ENCODE measurements at places on chromosomes 1 and 21.

DNA sequence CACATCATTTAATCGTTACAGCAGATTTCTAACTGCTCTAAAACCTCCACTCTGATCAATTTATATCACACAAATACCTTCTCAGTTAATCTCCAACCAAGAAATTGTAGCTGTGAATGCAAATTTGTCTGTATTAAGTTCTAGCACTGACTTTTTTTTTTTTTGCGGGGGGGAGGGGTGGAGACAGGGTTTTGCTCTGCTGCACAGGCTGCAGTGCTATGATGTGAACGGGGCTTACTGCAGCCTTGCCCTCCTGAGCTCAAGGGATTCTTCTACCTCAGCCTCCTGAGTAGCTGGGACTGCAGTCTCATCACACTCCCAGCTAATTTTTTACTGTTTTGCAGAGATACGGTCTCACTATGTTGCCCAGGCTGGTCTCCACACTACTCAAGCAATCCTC, 163.6 kb downstream of the RERE start:
- no peak for DNase-seq

DNA sequence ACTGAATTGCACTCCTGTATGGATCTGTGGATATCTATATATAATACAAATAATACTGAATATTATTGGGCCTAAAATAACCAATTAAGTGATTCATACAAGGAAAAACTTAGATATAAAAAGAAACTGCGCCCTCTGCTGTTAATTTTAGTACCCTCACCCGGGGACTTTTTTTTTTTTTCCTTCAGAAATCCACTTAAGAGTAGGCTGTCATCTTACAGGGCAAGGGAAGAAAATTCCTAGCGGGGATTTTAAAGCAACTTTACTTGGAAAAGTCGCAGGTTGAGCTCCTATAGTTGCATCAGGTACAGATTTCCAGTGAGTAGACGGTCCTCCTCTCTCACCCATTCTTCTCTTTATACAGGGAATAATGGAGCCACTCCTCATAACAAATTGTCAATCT, 1.3 kb downstream of the NTNG1 start:
- DNase-seq, result no peak

DNA sequence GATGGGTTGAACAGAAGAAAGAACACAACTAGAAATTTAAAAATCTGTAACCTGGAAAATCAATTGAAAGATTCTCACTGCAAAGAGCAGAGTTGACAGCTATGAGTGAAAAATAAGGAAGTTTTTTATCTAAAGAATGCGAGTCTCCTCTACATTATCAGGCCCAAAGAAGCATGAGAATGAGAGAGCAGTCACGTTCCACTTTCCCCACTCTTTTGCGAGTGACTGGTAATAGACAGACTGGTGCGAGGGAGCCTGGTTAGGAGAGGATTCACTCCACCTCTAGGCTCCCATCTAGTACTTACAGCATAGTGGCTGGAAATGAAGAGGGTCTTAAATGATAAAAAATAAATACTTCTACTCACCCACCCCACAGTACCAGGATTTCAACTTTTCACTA, 52.0 kb downstream of the PRDX6 start:
- no peak for DNase-seq

DNA sequence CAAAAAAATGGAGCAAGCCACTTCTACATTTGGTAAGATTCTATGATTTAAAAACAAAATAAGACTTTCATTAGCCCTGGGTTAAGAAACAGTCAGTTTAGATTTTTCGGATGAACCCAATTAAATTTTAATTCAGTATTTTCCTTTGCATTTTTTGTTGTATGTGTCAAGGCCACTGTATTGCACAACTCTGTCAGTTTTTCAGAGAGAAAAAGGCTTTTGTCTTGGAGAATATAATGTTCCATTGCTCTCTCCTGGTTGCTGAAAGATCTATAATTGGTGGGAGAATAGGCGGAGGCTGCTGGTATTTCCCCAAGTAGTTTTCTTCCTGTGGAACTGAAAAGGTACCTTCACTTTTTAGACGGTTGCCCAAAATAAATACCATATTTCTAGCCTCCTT, 84.6 kb downstream of the NEGR1 start:
- no peak for DNase-seq

DNA sequence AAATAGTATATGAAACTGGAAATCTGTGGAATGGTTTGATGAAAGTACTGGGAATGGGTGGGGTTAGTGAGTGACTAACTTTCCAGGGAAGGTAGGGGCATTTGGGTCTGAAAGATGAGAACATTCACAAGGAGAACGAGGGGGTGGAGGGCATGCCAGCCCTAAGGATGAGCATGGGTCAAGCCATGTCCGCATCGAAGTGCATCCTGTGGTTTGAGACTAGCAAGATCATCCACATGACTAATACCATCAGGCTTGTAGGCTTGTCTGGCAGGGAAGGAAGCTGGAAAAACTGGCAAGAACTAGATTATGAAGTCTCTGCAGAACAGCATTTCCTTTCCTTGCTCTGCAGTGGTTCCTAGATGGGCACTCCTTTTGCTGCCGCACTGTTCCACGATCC, 70.4 kb upstream of the UBE2U start:
- DNase-seq, result no peak

GRCh38 chr1:195462646-195463045, 1145.6 kb downstream of the KCNT2 start:
- no peak for DNase-seq

GRCh38 chr1:93253516-93253915, 73.0 kb downstream of the CCDC18 start:
- DNase-seq, result no peak

DNA sequence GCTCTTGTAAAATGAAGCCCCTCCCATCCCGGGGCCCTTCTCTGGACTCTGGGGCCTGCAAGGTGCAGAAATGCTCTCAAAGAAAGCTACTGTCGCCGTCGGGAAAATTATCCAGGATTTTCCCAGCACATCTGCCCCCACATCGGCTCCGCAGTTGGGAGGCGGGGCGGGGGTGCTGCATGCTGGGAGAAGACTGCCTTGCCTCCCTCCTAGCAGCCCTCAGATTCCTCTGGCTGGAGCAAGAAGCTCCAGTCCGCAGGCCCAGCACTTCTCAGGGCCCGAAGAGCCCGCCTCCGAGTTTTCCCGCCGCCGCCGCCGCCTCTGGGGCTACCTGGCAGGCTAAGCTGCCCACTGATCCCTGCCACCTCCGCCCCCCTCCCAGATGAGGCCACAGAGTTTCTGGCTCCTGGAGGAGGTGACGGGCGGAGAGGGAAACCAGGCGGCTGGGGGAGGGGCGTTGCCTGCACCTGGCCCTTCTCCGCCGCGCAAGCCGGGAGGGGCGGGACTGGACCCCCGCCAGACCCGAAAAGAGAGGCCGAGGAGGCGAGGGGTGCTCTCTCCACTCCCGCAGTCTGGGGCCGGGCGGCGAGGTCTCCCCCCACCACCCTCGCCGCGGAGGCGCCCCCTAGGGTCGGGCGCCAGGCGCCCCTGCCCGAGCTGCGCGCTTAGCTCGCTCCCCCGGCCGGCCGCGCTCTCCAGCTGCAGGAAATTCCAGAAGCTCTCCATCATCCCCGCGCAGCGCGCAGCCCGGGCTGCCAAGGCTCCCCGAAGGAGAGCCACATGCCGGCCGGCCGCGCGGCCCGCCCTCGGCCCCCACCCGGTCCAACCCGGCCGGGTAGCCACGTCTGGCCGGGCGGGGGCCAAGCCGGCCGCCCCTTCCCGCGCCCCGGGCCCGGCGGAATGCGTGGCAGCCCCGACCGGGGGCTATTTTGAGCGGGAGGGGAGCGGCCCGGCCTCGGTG, 28.8 kb downstream of the AHDC1 start:
- DNase-seq, result no peak

DNA sequence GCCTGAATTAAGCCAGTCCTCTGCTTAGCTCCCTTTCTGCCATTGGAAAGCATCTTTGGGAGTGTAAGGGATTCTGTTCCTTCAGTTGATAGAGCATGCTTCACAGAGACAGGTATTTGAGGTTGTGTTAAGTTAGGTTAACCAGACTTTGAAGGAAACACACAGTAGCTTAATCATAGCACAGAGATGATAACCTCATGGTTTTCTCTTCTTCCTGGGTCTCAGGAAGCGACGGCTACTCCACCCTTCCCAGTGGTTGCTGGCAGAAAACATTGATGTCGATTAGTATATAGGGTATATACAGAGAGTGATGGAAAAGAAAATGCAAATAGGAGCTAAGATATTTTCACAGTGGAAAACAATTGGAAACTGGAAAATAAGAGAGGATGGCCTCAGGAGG, 42.0 kb downstream of the S1PR1 start:
- no peak for DNase-seq

- DNase-seq, result peak; percentile 15
Observed at GRCh38 chr21:31558189-31558961, 101.1 kb upstream of the SOD1 start.

GRCh38 chr1:81364088-81364487, 436.6 kb upstream of the ADGRL2 start:
- DNase-seq, result no peak

DNA sequence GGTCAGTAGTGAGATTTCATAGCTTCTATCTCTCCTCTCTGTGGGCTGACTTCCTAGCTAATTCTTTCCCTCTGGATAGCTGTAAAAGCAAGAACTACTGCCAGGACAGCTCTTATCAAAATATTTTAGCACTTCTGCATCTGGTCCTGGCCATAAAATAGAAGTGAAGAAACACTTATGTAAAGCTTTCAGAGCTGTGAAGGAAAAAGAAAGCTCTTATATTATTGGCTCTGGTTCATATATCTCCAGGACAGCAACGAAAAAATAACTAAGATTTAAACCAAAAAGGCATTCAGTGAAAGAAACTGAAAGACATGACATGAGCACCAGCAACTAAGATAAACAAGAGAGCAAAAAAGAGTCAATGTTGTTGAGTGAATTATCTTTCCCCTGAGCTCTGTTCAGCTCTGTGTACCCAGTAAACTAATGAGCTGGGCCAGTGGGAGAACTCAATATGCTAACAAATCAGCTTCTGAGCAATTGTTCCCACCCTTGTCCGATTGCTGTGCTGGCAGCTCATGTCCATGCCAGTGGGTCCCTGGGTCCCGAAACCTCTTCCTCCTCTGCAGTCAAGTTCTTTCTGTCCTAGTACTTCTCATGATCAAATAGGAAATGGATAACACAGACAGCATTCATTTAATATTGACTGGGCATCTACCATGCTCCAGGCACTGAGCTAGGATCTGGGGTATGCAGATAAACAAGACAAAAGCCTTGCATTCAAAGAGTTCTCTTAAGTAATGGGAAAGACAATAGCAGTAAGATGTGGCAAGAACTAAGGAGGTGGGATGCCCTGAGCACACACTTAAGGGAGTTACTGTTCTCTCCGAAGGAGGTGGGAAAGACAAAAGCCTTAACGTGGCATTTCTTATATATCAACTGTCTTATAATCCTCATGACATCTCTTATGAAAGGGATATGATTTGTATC, 45.3 kb upstream of the MAN1A2 start:
- no peak for DNase-seq

DNA sequence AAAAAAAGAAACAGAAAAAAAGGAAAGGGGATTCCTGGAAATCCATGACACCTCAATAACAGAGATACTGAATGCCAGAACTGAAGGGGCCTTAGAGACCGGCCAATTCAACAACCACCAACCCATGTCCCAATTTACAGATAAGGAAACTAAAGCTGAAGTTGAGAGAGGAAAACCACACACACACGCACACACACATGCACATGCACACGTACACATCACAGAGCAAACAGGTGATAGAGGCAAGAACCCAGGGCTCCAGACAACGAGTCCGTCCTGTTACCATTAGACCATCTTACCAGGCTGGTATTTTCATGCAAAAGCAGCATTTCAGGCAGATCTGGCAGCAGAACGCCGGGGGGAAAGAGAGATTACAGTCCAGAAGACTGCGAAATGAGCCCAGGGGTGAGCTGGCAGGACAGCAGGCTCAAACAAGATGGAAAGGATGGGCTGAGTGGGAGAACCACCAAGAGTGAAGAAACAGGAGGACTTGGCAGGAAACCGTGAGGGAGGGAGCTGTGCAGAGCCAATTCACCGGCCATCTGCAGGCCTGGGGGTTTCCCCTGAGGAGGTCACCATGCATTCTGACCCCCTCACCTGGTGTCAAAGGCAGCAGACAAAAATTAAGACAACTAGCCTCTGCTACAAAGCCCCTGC, 43.5 kb downstream of the PAFAH2 start:
- no peak for DNase-seq

- no peak for DNase-seq
Observed at GRCh38 chr1:60936163-60936562, 146.2 kb upstream of the NFIA start.
